ENCODE measurements at places on chromosomes 6 and 20.

- no peak for DNase-seq
These were observed 78.2 kb downstream of the TSHZ2 start for GRCh38 chr20:53050338-53050737.

GRCh38 chr20:25056690-25057233 is 1.2 kb downstream of the ACSS1 start:
- DNase-seq, result peak; percentile 58

DNA sequence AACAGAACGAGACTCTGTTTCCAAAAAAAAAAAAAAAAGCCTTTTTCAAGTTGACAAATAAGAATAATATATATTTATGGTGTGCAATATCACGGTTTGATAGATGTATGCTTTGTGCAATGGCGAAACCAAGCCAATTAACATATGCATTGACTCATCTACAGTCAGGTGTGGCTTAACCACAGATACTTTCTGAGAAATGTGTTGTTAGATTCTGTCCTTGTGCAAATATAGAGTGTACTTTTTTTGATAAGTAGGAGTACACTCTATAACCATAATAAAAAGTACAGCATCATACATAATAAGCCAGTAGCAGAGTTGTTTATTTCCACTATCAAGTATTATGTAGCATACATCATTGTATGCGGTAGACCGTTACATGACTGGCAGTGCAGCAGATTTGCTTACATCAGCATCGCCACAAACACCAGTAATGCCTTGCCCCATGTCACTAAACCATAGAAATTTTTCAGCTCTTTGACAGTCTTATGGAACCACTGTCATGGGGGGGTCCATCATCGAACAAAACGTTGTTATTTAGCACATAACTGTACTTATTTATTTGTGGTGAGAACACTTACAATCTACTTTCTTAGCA is 59.2 kb downstream of the TMEM170B start:
- DNase-seq, result no peak

DNA sequence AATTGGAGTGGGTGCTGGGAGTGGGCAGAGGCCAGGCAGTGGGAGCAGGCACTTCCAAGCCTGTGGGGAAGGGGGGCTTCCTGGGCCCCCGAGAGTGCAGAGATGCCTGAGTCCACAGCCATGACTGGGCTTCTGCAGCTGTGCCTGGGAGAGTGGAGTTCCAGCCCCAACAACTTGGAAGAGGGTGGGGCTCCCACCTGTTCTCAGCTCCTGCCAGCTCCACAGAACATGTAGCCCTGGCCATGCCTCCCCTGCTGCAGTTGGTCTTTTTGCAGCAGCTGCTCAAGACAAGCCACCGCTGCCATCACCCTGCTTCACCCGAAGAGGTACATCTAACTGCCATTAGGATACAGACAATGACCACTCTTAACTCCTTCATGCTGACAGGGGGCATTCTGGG is 1092.3 kb downstream of the KHDRBS2 start:
- DNase-seq, result no peak

GRCh38 chr20:3973705-3974104 is 41.7 kb downstream of the RNF24 start:
- DNase-seq, result no peak

DNA sequence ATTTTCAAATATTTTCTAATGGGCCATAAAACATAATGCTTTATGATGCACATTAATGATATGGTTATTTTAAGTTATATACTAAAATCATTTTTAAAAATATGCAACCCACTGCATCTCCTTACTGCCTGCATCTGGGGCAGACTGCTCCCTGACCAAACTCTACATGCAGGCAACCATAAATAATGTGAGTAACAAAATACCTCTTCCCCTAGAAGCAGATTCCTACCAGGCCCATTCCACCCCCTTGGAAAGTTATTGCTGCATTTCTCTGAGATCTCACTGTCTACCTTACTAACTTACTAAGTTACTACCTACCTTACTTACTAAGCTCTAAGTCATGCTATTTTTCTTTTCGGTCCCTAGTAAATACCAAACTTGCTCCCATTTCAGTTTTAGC is 71.8 kb downstream of the ATG5 start:
- peak; percentile 10 for DNase-seq

GRCh38 chr6:169692516-169692915 is 9.3 kb downstream of the WDR27 start:
- peak; percentile 51 for DNase-seq

GRCh38 chr20:53530440-53530839 is 63.2 kb downstream of the ZNF217 start:
- no peak for DNase-seq

DNA sequence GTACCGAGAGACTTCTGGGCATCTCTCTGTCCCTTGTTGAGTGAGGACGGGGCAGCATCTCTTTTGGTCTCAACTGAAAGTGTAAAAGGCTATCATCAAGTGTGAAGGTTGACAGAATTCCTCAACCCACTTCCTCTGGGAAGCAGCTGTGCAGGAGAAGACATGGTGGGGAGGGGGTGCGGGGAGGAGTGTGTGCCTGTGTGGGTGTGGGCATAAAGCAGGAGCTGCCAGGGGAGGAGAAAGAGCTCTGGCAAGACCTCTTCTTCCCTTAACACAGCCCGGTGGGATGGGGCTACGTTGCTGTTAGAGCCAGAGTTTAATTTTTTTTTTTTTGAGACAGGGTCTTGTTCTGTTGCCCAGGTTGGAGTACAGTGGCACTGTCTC is 31.8 kb downstream of the CPXM1 start:
- DNase-seq, result peak; percentile 75

All from osteoblast (primary cell).